ENCODE measurements at places on chromosomes 5 and 9. TPM values are rescaled to one million over a fixed set of nuclear protein-coding genes. Genes with fewer than 3 reads are reported as not detected.
A peak's percentile ranks its signal among the peaks of the same experiment; 100 is the strongest.

CDO1 gene
- 29.8 TPM for total RNA-seq

HAND1 gene
- total RNA-seq, result 35.6 TPM

GRCh38 chr5:157471709-157472108 is 11.7 kb downstream of the NIPAL4 start:
- peak; percentile 30 for DNase-seq

RMI1 gene
- 5.4 TPM for total RNA-seq

DNA sequence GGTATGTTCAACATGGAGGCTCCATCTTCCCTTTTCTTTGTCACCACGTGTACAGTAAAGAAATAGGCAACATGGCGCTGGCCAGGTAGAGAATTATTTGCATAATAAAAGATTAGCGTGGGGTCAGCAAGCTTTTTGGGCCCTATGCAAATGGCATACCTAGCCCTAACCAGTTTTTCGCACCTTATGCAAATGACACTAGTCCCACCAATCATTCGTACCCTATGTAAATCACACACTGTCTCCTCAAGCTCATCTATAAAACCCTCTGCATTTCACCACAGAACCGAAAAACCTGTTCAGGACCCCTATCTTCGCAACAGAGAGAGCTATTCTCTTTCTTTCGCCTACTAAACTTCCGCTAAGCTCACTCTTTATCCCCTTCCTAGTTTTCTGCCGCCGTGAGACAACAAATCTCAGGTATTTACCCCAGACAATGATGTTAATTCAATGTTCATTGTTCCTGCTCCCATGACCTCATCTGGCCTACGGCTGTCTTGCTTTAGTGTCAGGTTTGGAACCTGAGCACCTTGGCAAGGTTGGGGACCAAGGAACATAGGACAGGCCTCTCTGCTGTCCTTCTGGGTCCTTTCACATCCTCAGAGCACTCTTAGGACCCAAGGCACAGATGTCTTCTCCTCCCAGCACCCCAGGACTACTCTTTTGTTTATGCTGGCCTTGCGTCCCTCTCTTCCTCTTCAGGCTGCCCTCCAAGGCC is 180.7 kb upstream of the RAI14 start:
- DNase-seq, result no peak

- no peak for DNase-seq
Measured at GRCh38 chr9:11086561-11086960, 473.8 kb upstream of the PTPRD start.

DNA sequence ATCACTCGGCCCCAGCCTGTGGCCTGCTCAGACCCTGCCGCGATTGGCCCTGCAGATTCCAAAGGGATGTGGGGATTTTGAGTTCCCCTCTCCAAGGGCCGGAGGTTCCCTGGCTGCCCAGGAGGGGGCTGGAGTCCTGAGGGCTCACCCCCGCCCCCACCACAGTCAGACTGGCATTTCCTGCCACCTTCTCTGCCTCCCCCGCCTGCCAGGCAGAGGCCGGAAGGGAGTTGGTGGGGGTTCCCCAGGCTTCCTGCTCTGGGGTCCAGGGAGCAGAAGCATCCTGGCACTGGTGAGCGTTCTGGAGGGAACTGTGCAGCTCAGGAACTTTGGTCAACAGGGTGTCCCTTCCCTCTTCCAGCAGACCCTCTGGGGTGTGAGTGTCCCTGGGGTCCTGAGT is 70.6 kb downstream of the RXRA start:
- DNase-seq, result no peak

- DNase-seq, result no peak
Measured at GRCh38 chr9:129432297-129433154, 188.4 kb downstream of the C9orf50 start.

DNA sequence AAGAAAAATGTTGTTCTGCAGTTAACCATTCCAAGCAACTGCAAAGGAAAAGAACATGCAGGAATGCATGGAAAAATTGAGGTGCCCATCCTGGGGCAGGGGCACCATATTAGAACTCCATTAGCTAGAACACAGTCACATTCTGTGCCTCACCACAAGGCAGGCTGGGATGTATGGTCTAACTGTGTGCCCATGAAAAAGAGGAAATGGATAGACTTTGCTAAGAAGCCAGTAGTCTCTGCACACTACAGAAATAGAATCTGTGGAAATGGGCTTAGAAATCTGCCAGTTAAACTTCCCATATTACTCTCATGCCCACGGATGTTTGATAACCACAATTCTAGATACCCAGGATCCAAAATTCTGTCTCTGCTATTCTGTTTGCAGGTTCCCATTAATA is 423.8 kb upstream of the SMARCA2 start:
- no peak for DNase-seq

FGF10 gene
- total RNA-seq, result 6.1 TPM

DNA sequence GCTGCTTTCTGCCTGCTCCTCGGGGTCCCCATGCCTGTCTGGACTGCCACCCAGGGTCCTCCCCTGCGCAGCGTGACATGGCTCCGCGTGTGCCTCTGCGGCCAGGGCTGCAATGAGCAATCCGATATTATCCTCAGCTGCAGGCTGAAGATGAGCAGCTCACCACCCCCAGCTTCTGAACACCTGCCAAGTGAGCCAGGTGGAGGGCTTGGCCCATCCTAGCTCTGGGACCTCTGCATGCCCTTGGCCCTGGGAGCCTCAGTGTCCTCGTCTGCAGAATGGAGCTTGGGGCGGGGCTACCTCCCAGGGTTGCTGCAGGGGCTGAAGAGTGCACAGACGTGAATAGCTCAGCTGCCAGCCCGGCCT is 4.1 kb upstream of the MYMK start:
- no peak for DNase-seq

DNA sequence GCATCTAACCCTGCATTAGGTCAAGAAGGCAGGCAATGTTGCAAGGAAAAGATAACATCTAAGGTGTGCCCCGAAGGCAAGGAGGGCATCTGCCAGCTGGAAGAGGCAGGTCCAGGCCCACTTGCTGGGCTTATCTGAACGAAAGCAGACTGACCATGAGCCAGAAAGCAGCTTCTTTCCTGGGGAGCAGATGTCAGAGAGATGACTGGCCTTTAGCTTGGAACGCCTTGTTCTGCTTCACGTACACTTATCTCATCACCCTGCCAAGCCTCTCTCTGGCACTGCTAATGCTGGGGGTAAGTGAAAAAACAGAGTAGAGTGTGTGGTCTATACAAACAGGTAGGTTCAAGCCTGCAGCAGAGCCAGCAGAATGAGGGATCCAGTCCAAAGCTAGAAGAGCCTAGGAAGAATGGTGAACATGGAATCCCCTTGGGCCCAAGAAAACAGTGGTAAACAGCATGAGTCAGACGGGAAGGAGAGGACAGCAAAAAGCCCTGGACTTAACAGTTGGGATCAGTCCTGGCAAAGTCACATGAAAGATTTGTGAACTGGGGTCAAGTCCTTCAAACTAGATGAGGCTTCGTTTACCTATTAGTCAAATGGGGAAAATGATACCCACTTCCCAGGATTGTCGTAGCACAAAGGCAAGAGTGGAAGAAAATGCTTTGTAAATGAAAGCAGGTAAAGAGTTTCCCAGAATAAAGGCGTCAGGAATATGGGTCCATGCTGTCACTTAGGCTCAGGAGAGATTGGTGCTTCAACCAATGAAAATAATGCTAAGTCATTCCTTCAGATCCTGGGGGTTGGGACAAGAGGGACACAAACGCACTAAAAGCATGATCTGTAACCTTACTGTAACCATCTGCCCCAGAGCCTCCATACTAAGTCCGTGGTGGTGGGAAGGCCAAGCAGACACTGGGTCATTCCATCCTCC is 200.9 kb downstream of the SLIT3 start:
- DNase-seq, result no peak

G3BP1 gene
- total RNA-seq, result 143 TPM

GRCh38 chr9:93898026-93898425 is 57.1 kb downstream of the BARX1 start:
- no peak for DNase-seq

- peak; percentile 64 for DNase-seq
Measured at GRCh38 chr5:149153751-149154610, 12.7 kb downstream of the ABLIM3 start.

GRCh38 chr9:33659921-33660320 is 135.4 kb upstream of the PRSS3 start:
- DNase-seq, result no peak

DNA sequence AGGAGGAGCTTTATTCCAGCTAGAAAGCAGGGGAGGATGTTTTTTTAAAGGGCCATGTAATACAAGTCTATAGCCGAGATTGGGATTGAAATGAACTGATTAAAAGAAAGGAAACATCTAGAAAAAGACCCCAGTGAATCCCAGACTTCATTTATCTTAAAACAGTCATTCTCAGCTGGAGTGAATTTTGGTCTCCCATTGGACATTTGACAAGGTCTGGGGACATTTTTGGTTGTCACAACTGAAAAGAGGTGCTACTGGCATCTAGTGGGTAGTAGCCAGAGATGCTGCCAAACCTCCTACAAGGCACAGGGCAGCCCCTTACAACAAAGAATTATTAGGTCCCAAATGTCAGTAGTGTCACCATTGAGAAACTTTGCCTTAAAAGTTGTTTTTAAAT is 16.3 kb upstream of the SPINK4 start:
- DNase-seq, result no peak

IFNK gene
- total RNA-seq, result not detected

DNA sequence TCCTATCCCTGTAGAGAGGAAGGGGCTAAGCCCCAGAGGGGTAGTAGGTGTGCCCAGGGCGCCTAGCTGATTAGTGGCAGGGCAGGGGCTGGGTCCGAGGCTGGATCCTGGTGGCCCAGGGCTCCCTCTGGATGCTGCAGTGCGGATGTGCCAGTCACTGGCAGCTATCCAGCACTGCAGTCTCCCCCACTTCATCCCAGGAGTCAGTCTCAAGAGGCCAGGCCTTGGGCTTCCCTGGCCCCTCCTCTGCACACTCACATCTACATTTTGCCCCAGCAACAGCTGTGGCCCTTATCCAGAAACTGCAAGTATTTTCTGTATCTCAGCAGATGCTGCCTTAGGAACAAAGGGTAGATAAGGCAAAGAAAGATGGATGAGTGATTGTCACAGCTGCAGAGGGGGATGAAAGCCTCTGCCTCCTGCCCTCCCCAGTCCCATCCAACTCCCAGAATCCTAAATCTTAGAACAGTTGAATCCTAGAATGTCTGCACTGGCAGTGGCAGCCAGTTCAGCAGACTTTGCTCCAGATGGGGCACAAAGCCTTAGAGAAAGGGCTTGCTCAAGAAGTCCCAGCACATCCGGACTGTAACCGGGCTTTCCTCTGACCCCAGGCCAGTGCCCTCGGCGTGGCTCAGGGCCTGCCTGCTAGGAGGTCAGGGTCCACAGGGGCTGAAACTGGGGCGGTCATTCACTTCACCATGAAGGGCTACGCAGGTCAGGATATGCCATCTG is 1.6 kb downstream of the ANXA6 start:
- DNase-seq, result peak; percentile 42

WNT8A gene
- not detected for total RNA-seq

- no peak for DNase-seq
Measured at GRCh38 chr5:138338411-138339090, 485 bp downstream of the FAM53C start.

GRCh38 chr5:168207450-168208029 is 83.9 kb upstream of the WWC1 start:
- DNase-seq, result no peak

SLC34A3 gene
- total RNA-seq, result 1.8 TPM

DNA sequence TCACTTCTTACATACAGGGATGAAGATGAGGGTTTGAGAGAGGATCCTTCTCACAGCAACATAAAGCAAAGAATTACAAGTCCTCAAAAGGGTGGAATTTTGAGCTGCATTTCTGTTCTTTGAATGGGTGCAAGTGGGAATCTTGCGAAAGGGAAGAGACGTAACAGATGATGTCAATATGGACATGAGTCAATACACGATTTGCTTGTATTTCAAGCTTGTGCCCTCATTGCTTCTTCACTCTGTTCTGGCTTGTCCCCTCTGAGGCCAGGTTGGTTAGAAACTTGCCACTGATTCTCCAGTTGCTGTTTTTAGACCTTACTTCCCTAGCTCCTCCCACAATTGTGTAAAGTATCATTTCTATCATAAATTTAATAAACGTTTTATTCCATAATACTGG is 104.8 kb upstream of the CLINT1 start:
- no peak for DNase-seq

- DNase-seq, result no peak
Measured at GRCh38 chr9:114158482-114159130, 3.3 kb downstream of the COL27A1 start.

NOXA1 gene
- total RNA-seq, result 7.2 TPM

DNA sequence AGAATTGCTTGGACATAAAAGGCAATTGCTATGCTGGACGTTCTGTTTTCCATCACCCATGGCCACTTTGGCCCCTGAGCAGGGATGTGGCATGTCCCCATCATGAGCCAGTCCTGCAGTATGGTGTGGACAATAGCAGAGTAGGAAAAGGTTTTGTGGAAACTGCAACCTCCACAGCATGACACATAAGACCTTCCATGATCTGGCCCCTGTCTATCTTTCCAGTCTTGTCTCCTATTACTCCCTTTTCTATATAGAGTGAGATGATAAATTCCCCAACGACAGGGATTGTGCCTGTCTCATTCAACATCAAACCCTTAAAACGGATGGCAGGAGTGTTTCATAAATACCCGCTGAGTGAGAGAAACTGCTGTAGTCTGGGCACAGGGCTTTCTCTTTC is 174.7 kb upstream of the PTCH1 start:
- DNase-seq, result no peak

- DNase-seq, result no peak
Measured at GRCh38 chr9:129052592-129052991, 16.2 kb downstream of the MIGA2 start.

Data from hepatocyte (in vitro differentiated cells).